HepG2 (cell line): ENCODE measurements at places on chromosomes 1 and 21. TPM values are rescaled to one million over a fixed set of nuclear protein-coding genes. Genes with fewer than 3 reads are reported as not detected.

The FCRL4 gene
- polyA plus RNA-seq: not detected in 2 replicates

The NDUFS2 gene
- polyA plus RNA-seq: 70.1 and 89.9 TPM in 2 replicates

The PALMD gene
- polyA plus RNA-seq: 4.6 and 5.5 TPM in 2 replicates

- DNase-seq: no peak
These were observed 403.3 kb downstream of the KCTD3 start for GRCh38 chr1:215970406-215970805.

DNA sequence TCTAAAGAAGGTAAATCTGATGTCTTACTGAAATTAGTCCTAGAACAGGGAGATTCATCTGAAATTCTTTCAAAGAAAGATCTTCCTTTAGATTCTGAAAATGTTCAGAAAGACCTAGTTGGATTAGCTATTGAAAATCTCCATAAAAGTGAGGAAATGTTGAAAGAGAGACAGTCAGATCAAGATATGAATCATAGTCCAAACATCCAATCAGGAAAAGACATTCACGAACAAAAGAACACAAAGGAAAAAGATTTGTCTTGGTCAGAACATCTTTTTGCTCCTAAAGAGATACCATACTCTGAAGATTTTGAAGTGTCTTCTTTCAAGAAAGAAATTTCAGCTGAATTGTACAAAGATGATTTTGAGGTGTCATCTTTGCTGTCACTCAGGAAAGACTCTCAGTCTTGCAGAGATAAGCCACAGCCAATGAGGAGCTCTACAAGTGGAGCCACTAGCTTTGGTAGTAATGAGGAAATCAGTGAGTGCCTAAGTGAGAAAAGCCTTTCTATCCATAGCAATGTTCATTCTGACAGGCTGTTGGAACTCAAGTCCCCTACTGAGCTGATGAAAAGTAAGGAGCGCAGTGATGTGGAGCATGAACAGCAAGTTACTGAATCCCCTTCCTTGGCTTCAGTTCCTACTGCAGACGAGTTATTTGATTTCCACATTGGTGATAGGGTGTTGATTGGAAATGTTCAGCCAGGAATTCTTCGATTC is 61.6 kb upstream of the QSOX1 start:
- DNase-seq: no peak

GRCh38 chr1:56003846-56004245 is 575.5 kb downstream of the PLPP3 start:
- no peak for DNase-seq

DNA sequence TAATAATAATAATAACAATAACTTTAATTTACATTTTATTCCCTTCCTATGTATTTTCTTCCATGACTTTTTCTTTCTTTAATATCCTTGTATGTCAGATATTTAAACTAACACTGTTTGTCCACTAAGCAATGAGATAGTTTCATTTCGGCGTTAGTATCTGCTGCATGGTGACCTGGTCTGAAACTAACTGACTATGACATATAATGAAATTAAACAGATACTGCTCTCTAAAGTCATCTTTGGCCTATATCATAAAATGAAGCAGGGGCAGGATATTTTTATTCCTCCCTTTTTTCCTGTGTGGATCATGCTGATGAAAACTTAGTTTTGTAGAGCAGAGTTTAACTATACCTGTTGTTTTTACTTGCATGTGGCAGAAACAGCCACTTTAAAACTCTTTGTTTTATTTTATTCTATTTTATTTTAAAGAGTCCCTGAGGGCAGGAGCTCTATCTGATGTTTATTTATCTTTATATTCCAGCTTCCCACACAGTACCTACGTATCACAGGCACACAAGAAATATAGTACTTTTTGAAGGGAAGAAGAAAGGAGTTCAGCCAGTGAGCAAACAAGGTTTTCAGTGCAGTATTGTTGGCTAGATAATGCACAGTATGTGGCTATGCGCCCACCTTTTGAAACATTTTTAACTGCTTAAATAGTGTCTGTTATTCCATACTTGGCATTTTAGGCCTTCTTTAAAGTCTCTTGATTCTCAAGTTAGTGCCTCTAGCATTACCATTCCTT is 165.6 kb downstream of the PHTF1 start:
- no peak for DNase-seq

GRCh38 chr1:96145492-96145891 is 576.1 kb upstream of the PTBP2 start:
- DNase-seq: no peak

- no peak for DNase-seq
These were observed 15.1 kb downstream of the S100A7A start for GRCh38 chr1:153431427-153431826.

GRCh38 chr1:192802406-192802805 is 6.4 kb upstream of the RGS2 start:
- no peak for DNase-seq

GRCh38 chr21:32412162-32413014 is at the start of gene EVA1C:
Gene EVA1C (plus strand): TSS chr21:32412706. CDS start chr21:32412854, 148 bp downstream.
- no peak for DNase-seq
